ENCODE measurements at places on chromosomes 7 and 10. TPM values are rescaled to one million over a fixed set of nuclear protein-coding genes. Genes with fewer than 3 reads are reported as not detected.

The TRUB1 gene
- 14.6 TPM for polyA plus RNA-seq

The POLR2J3 gene
- polyA plus RNA-seq, result 44.1 TPM

The CCDC6 gene
- polyA plus RNA-seq, result 13.4 TPM

The HMX2 gene
- not detected for polyA plus RNA-seq

The SORCS3 gene
- polyA plus RNA-seq, result not detected

The NKX2-3 gene
- polyA plus RNA-seq, result not detected

The SEMA4G gene
- not detected for polyA plus RNA-seq

The MAT1A gene
- not detected for polyA plus RNA-seq

The DKK1 gene
- polyA plus RNA-seq, result not detected

The SMARCD3 gene
- polyA plus RNA-seq, result 1.1 TPM

The C10orf95 gene
- polyA plus RNA-seq, result 0.70 TPM

The SPDYE16 gene
- 0.11 TPM for polyA plus RNA-seq

The GPR22 gene
- polyA plus RNA-seq, result not detected

The MGMT gene
- 35.1 TPM for polyA plus RNA-seq

The TBX20 gene
- polyA plus RNA-seq, result not detected

The SMO gene
- polyA plus RNA-seq, result 0.36 TPM

The FBXO24 gene
- polyA plus RNA-seq, result 0.36 TPM
